ENCODE measurements at places on chromosomes 11 and 22. TPM values are rescaled to one million over a fixed set of nuclear protein-coding genes. Genes with fewer than 3 reads are reported as not detected.

- H3K36me3 ChIP-seq: peaks cover 13% of the 10 kb centered on the region
- H3K4me3 ChIP-seq: no peak overlapping the region
- peak overlapping the region; percentile 67 for H3K27ac ChIP-seq
Observed at GRCh38 chr22:40838486-40838885, 18.0 kb downstream of the ST13 start.

Gene SREBF2
- 74.8 TPM for total RNA-seq

DNA sequence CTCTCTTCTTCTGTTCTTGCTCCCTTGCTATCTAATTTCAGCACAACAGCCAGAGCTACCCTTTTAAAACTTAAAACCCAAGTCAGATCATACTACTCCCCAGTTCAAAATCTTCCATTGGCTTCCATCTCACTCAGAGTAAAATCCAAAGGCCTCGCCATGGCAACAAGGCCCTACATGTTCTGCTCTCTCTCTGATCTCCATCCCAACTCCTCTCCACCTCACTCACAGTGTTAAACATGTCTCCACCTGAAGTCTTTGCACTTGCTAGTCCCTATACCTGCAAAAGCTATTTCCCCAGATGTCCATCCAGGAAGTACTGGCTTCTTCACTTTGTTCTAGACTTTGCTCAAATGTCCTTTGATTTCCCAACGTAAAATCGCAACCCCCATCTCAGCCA lies 3.0 kb upstream of the GRAP2 start:
- no peaks in the 10 kb centered on the region for H3K27me3 ChIP-seq
- no peak overlapping the region for H3K27ac ChIP-seq
- no peak overlapping the region for H3K4me3 ChIP-seq
- no peak for DNase-seq
- H3K4me1 ChIP-seq: peaks cover 20% of the 10 kb centered on the region

Gene VPS11
- 20.2 TPM for total RNA-seq

Gene NXPE2
- not detected for total RNA-seq

Gene BMAL1
- 13.6 TPM for total RNA-seq

DNA sequence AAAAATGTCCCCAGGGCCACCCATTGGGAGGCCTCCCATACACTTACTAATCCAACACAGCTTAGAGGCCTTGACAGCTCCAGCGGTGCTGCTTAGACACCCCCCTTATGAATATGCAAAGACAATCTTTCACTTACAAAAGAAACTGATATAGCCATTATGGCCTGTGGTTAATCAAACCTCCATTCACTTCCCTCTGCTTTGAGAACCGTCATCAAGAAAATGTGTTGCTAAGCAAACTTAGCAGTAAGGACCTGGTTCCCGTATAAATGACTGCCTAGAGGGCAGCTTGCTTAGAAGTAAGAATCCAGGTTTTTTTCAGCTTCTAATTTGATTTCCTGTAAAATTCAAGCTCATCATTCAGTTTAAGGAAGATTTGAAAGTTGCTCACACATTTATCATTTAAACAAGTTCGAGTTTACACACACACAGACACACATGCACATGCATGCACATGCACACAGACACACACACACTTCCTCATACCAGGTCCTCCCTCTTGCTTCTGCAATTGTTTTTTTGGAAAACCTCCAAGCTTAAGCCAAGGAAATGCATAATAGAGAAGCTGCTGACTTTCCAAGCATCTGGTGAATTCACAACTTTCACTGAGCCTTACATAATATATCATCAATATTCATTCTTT lies 137.7 kb upstream of the BLID start:
- no peak overlapping the region for H3K4me3 ChIP-seq
- no peaks in the 10 kb centered on the region for H3K36me3 ChIP-seq
- no peak overlapping the region for H3K27ac ChIP-seq
- no peaks in the 10 kb centered on the region for H3K4me1 ChIP-seq

Gene OR2D2
- not detected for total RNA-seq

DNA sequence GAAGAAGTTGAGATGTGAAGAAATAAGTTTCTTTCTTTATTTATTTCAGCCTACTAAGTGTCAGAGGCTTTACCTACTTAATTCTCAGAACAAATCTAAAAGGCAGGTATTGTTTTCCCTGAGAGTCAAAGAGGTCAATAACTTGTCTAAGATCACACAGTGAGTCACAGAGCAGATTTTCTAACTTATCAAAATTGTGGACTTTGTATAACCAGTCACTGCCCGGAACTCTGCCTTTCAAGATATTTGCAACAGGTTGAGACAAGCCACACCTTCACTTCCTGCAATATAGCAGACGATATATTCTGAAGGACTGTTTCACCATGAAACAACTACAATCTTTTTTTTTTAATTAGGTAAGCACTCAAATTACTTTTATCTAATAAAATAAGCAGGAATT lies 10.5 kb upstream of the MMP3 start:
- DNase-seq: no peak
- no peaks in the 10 kb centered on the region for H3K4me1 ChIP-seq
- no peak overlapping the region for H3K4me3 ChIP-seq
- H3K36me3 ChIP-seq: no peaks in the 10 kb centered on the region
- H3K27me3 ChIP-seq: peaks cover 17% of the 10 kb centered on the region

Gene WNT7B
- not detected for total RNA-seq
